Stimulated activated CD4-positive, alpha-beta T cell treated with anti-CD3 and anti-CD28 coated beads, Interleukin-4, amount 100 ng/mL, for 1 hour (primary cell): ENCODE measurements at places on chromosomes 5 and 9.
A peak's percentile ranks its signal among the peaks of the same experiment; 100 is the strongest.

DNA sequence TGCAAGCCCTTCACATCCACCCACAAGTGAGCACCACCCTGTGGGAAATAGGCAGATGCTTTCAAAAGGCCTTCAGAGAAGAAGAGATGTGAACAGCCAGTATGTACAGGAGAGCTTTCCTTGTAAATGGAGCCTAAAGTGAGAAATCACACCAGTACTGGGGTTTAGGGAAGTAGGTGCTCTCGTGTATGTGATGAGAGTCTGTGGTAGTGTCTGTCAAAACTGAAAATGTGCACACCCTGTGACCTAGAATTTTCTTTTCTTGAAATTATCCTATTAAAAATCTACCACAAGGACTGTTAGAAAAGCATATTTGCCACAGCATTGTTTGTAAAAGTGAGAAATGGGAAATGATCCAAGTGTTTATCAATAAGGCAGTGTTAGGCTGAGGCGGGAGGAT lies 16.6 kb downstream of the OTULINL start:
- no peak for DNase-seq

DNA sequence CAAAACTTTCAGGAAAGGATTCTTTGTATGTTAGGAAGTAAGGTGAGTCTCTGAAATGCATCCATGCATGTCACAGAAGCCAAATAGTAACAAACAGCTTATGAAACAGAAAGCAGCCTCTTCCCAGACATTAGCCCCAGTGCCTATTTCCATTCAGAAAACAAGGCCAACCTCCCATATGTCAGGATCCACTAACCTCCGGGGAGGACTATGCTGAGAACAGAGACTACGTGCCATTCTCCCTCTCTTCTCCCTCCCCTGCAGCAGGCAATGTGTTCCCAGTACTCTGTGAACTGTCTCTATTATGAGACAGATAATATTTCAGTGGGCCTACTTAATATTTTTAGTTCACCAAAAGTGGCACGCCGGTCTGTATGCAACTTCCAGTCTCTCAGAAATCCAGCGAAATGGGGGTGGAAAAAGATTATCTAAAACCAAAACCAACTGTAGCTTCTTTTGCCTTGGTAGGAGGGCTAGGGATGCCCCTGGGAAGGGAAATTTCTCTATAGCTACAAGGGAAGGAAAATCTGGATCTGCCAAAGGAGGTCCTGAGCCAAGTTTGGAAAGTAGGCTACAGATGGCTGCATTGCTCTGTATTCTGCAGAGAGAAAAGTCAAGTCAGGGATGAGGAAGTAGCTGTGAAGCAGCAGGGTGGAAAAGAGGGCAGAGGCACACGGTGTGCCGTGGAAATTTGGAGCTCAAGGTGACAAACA lies 42.0 kb downstream of the VLDLR start:
- no peak for DNase-seq

DNA sequence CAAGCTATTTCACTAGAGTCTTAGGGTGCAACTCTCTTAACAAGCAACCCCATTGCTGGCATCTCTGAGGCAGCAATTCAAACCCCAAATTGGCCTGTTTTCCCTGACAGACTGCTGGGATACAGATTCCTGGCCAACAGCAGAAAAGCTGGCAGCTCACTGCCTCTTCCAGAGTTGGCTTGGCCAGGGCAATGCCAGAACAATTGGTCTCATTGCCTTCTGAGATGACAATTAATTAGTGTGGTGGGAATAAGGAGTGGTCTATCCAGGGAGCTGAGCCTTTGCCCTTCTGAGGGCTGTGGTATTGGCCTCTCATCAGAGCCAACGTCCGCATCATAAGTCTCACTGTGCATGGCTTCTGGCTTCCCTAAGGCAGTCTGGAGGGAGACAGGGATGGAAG lies 183.2 kb downstream of the GNAQ start:
- DNase-seq, result no peak

DNA sequence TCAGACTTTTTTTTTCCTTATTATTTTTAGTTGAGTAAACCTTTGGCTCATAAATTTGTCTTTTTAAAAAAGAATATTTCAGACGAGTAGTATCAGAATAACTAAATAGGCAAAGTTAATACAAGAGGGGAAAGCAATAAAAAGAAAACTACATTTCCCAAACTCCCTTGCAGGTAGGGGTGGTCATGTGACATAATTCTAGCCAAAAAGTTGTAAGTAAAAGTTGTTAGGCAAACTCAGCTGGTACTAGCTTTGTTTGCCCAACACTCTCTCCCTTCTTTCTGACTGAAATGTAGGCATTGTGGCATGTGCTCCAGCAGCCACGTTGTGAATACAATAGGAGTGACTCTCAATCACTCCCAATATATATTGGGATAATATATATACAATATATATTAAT lies 20.9 kb downstream of the GIN1 start:
- no peak for DNase-seq

DNA sequence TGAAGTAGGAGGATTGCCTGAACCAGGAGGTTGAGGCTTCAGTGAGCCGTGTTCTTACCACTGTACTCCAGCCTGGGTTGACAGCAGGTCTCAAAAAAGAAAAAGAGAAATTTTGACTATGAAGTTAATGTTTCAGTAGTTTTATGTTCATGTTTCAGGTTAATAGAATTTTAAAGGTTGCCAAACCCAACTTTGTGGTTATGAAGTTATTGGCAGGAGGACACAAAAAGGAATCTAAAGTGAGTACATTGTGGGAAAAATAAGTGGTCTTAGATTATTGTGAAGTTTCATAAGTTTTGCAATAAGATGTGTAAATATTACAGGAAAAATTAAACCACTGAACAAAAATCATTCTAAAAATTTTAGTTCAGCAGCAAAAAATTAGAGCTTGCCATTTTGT lies 78.6 kb downstream of the GOLM1 start:
- DNase-seq, result no peak

DNA sequence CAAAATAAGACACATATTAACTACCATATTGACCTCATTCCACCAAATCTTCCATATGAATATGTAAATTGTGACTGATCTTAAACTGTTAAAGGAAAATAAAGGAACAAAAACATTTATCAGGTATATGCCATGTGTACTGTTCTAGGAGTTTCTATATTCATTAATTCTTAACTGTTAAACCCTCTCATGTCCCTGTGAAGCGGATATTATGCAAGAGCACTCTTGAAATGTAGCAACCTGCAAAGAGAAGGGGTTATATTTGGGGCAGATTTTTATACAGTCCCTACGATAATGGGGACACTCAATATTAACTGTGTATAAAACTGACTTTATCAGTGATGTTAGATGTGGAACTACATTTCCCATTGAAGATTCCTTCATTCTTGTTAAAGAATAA lies 184.9 kb upstream of the OR13F1 start:
- no peak for DNase-seq

DNA sequence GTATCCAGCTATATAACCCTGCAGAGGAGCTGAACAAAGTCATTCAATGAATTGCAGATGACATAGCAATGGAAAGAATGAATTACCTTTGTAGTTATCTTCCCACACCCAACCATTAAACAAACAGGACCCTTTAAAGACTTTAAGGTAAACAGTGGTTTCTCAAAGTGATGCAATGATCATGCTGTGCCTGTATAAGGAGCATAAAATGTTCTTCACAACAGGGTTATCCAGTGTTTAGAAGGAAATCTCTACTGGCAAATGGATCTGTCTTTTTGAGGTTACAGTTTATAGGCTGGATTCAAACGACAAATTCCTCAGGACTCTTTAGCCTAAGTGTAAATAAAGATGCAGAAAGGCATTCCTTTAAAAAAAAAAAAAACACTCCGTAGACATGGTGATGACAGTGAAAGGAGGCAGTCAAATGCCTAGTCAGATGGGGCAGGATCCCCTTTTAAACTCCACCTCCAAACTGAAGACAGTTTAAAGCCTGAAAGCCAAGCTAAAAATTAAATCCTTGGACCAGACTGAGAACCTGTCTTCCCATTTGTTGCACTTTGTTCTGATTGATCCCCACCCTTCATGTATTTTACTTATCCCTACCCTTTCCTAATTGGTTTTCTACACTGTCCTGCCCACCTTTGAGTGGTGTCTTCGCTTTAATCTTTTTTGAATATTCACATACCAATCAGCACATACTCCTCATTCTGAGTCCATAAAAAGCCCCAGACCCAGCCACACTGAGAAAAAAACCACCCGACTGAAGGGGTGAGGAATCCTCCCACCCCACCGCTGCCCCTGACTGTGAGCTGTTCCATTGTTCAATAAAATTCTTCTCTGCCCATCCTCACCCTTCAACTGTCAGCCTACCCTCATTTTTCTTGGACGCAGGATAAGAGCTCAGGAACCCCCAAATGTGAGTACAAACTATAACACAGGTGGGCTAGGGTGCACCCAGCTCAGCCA lies 761.3 kb upstream of the DMAC1 start:
- DNase-seq, result no peak

DNA sequence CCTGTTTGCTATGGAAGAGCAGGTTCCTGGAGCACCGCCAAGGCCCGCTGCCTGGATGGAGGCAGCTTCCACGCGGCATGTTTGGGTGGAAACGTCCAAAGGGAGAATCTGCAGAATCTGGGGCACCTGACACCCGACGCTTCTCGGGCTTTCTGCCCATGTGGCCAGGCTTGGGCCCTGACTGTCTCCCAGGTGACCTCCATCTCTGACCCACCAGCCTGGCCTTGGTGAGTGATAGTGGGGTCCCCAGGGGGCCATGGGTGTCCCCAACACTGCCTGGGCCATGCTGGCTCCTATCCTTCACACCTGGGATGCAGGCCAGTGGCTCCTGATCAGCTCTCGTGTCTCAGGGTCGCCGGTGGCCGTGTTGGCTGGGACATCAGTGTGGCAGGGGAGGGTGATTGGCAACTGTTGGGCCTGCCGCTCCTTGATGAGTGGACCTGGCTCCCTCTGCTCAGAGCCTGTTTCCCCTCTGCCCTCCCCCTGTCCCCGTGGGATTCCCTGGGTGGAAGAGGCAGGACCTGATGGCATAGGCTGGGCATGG lies 34.0 kb downstream of the GLT6D1 start:
- DNase-seq, result no peak

- no peak for DNase-seq
Observed at GRCh38 chr5:3220638-3221288, 374.9 kb upstream of the IRX1 start.

- DNase-seq, result no peak
Observed at GRCh38 chr9:126879288-126879687, 18.8 kb downstream of the ZBTB34 start.

DNA sequence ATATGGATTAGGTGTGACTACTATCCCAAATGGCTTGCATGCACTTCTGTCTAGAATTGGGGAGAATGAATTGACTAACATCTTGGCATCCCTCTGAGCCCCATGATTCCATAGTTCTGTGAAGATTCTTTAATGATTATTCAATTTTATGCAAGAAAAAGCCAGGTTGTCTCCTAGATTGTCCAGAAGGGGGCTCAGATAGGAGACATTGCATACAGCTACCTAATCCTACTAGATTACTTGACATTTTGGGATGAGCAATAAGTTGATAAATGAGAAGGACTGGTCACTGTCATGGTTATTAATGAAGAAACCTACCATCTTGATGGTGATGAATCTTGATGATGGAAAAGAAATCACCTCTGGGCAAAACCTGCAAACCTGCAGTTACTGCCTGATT lies 117.0 kb downstream of the CARTPT start:
- DNase-seq, result no peak

DNA sequence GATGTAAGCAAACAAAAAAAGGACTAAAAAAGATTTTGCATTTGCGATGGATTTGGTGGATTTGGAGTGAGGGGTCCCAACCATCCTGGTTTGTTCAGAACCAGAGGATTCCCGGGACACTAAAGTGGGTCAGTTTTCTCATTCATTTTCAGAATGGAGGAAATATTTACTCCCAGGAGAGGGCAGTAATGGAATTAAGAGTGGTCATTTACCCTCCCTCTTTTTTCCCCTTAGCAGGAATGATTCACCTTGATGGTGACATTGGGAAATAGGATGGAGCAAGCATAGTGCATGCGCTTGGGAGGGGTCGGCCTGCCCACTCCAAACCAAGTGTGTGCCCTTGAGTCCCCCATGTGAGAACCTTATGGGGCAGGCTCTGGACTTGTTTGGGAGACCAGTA lies 164.2 kb upstream of the PUM3 start:
- DNase-seq, result no peak

- no peak for DNase-seq
Observed at GRCh38 chr5:154608531-154609011, 130.5 kb upstream of the HAND1 start.

DNA sequence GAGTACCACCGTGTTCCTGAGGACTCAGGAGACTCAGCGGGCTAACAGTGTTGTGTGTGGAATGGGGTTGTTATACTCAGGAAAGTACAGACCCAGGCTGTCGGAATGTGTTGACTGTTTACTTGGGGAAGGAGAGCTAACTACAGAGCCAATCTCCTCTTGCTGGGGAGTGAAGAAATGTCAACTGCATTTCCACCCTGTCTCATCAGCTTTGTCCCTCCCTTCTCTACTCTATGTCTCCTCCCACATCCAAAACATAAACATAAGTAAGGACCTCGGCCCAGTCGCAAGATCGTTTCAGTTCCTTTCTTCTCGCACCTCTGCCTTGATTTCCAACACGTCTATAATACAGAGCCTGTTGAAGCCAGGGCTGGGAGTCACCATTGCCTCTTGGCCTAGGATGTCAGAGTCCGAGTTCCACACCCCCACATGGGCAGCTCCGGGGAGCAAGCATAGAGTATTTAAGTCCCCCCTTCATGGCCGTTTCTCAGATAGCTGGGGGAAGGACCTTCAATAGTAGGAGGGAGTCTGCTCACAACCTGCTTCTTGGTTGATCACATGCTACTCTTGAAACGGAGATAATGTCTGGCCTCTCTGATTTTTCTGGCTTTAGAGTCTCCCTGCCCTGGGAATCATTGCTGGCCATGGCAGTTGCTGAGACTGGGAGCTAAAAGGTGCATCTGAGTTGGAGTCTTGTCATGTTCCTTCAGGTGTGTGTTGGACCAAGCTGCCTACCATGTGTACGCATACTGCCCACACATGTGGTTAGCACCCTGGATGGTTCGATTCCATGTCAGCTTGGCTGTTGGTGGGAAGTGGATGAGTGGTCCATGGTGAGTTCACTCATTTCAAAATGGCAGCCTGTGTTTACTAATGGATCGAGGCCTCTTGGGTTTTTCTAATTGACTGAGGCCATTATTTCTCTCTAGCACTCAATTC lies 147.3 kb downstream of the MTX3 start:
- DNase-seq, result no peak

GRCh38 chr5:24732184-24732583 lies 87.4 kb upstream of the CDH10 start:
- no peak for DNase-seq

- peak; percentile 3 for DNase-seq
Observed at GRCh38 chr5:74316064-74316603, 324.4 kb downstream of the ENC1 start.

DNA sequence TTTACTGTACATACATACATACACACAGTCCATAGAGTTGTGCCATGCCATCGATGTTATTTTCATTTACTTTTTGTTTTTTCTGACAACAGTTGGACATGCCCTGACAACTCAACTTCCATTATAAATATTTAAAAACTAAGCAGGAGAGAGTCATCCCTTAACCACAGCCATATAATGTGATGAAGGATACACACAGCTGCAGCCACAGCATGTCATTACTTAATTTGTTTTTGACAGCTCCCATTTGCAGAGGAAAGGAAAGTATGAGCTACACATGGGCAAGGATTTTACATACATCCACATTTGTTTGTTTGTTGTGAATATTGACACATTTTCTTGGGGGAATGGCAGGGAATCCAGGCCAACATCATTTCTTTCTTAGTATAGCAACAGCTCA lies 91.5 kb upstream of the TUT7 start:
- no peak for DNase-seq
